WTC11 (cell line): ENCODE measurements at places on chromosomes 12 and 14. TPM values are rescaled to one million over a fixed set of nuclear protein-coding genes. Genes with fewer than 3 reads are reported as not detected.

DNA sequence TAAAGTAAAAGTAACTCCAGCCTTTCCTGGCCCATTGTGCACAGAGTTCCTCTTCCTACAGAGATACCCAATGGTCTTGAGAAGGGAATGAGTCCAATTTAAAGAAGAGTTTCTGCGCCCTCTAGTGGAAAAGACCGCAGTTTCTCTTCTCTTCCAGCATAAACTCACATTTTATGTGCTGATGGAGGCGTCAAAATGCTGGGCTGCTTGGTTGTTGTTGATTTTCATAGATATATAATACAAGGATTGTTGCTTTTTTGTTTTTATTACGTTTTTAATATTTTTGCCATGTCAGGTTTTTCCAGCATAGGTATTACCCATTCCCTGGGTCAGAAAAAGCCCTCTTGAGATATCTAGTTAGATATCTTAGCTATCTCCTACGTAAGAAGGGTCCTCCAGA is 356.9 kb upstream of the STXBP6 start:
- no peaks in the 10 kb centered on the region for H3K36me3 ChIP-seq
- peaks cover 3% of the 10 kb centered on the region; the same call in 1 of the 2 replicates for H3K27me3 ChIP-seq
- no peak overlapping the region for H3K27ac ChIP-seq

DNA sequence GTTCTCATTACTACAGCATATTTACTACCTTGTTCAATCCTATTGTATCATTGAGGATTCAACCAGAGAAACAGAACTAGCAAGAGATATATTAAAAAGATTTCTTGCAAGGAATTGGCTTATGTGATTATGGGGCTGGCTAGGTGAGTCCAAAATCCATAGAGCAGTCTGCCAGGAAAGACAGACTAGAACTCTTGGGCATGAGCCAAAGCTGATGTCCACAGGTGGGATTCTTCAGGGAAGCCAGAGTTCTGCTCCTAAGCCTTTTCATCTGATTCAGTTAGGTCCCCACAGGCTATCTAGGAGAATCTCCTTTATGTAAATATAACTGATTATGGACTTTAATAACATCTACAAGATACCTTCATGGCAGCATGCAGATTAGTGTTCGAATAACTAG is 26.0 kb downstream of the PELI2 start:
- DNase-seq, result no peak
- no peaks in the 10 kb centered on the region for H3K27me3 ChIP-seq
- no peak overlapping the region for H3K27ac ChIP-seq
- H3K36me3 ChIP-seq, result no peaks in the 10 kb centered on the region
- no peak overlapping the region for H3K4me3 ChIP-seq

DNA sequence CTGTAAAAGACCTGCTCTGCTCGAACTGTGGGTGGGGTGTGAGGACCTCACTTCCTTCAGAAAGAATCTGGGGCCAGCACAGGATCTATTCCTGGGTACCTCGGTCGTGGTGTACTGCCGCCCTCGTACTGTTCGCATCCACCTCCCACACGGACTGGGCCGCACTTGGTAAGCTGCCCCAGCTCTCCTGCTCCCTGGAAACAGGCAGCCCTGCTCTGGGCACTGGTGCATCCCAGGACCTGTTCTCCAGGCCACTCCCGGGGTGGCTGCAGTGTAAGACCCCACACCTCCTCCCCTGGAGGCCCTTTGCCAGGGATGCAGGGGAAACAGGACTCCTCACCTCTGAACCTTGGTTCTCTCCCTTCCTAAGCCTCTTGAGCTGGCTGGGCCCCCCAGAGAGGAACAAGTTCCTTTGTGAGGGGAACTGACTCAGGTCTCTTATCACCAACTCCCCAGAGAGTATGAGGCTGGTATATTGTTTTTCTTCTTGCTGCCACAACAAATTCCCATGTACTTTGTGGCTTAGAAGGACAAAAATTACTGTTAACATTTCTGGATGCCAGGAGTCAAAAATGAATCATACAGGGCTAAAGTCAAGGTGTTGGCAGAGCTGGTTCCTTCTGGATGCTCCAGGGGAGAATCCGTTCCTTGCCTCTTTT is 276.5 kb downstream of the NUAK1 start:
- no peak for DNase-seq
- no peak overlapping the region for H3K4me3 ChIP-seq
- peaks cover 5% of the 10 kb centered on the region; the same call in 1 of the 2 replicates for H3K27me3 ChIP-seq
- H3K4me1 ChIP-seq, result peaks cover 11% of the 10 kb centered on the region
- H3K36me3 ChIP-seq, result no peaks in the 10 kb centered on the region; the same call in 1 of the 2 replicates

DNA sequence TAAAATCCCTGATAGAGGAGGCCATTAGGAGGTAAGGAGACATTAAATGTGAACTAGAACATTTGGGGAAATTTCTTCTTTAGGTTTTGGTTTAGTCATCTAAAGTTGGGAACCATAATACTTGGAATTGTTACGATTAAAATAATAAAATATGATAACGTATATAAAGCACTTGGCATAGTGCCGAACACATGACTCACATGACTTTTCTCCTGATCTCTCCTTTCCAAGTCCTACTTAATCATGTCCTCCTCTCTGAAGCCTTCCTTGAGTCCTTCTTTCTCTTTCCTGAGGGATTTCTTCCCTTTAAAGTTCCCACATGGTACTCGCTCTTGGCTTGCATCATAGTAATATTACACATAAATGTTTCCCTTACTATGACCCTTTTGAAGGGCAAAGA is 20.0 kb downstream of the BEST3 start:
- no peak for DNase-seq
- H3K4me3 ChIP-seq, result no peak overlapping the region
- H3K27me3 ChIP-seq, result no peaks in the 10 kb centered on the region
- no peak overlapping the region for H3K27ac ChIP-seq
- H3K4me1 ChIP-seq, result peaks cover 11% of the 10 kb centered on the region

GRCh38 chr14:20719777-20720176 is 25.9 kb upstream of the EDDM3A start:
- peaks cover 26% of the 10 kb centered on the region for H3K27me3 ChIP-seq
- DNase-seq, result no peak
- H3K4me1 ChIP-seq, result 0 out of 2 replicates have a peak, but pooled peaks cover 2% of the 10 kb centered on the region
- no peak overlapping the region for H3K4me3 ChIP-seq
- no peak overlapping the region for H3K27ac ChIP-seq

GRCh38 chr14:104982548-104983230 is 2.9 kb upstream of the CLBA1 start:
- peaks cover 7% of the 10 kb centered on the region; the same call in 1 of the 2 replicates for H3K4me1 ChIP-seq
- H3K4me3 ChIP-seq, result no peak overlapping the region
- no peak overlapping the region for H3K27ac ChIP-seq
- peaks cover 30% of the 10 kb centered on the region for H3K27me3 ChIP-seq
- DNase-seq, result no peak
- no peaks in the 10 kb centered on the region for H3K36me3 ChIP-seq

DNA sequence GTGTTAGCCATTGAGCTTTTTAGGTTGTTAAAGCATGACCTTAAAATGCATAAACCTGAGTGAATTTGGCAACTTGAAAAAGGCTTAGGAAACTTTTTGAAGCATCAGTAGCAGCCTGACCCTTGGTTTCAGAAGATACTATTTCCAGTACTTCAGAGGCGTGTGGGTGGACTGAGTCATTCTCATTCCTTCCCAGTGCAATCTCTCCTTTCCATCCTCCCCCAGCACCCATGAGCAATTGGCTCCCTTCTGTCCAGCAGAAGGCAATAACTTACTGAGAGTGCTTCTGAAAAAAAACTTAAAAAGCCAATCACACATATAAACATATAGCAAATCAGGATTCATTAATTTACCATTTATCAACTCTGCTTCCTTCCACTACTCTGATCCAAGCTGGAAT is 299.3 kb upstream of the STXBP6 start:
- no peak for DNase-seq
- H3K27ac ChIP-seq, result no peak overlapping the region
- peaks cover 10% of the 10 kb centered on the region for H3K36me3 ChIP-seq
- H3K4me1 ChIP-seq, result no peaks in the 10 kb centered on the region
- H3K4me3 ChIP-seq, result no peak overlapping the region
- no peaks in the 10 kb centered on the region; the same call in none of the 2 replicates for H3K27me3 ChIP-seq

DNA sequence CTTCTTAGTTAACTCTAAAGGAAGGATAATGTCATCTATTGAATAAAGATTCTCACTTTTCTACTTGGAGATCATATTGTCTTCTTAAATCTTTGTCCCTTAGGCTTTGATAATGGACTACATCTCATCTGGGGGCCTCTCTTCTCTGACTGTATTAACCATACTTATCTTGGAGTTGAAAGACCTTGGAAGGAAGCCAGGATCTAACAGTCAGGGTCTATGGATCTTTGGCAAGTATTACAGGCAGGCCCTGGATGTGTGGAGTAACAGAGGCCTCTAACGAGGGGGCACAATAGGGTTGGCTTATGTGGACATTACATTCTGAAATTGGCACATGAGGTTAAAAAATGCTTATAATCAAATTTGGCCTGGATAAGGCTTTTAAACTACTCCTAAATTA is 513.8 kb downstream of the NRXN3 start:
- H3K4me3 ChIP-seq, result no peak overlapping the region
- H3K36me3 ChIP-seq, result no peaks in the 10 kb centered on the region
- DNase-seq, result no peak

DNA sequence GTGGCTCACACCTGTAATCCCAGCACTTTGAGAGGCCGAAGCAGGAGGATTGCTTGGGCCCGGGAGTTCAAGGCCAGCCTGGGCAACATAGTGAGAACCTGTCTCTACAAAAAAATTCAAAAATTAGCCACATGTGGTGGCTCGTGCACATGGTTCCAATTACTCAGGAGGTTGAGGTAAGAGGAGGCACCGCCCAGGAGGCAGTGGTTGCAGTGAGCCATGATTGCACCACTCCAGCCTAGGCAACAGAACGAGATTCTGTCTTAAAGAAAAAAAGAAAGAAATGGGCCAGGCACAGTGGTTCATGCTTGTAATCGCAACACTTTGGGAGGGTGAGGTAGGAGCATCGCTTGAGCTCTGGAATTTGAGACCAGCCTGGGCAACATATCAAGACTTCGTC is 33.5 kb downstream of the MAP1LC3B2 start:
- peaks cover 14% of the 10 kb centered on the region for H3K4me1 ChIP-seq
- no peak overlapping the region for H3K27ac ChIP-seq
- no peak overlapping the region for H3K4me3 ChIP-seq
- H3K27me3 ChIP-seq, result no peaks in the 10 kb centered on the region; the same call in 1 of the 2 replicates

DNA sequence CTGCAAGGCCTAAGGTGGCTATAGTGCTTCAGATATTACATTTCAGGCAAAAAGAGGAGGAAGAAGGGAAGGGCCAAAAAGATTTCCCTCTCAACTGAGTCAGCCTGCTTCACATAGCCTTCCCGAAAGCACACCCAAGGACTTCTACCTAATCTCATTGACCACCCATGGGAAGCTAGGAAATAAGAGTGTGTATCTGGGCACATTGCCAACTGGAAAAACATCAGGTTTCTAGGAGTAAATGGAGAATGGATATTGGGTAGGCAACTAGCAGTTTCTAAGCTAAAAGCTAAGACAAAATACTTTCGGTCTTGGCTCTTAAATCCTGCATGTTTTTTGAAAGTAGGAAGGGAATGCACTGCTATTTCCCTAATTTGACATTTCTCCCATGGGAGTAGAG is 221.7 kb upstream of the GRIP1 start:
- DNase-seq, result no peak
- H3K27me3 ChIP-seq, result no peaks in the 10 kb centered on the region
- H3K4me1 ChIP-seq, result peaks cover 36% of the 10 kb centered on the region
- H3K27ac ChIP-seq, result no peak overlapping the region
- no peak overlapping the region for H3K4me3 ChIP-seq
- no peaks in the 10 kb centered on the region for H3K36me3 ChIP-seq

DNA sequence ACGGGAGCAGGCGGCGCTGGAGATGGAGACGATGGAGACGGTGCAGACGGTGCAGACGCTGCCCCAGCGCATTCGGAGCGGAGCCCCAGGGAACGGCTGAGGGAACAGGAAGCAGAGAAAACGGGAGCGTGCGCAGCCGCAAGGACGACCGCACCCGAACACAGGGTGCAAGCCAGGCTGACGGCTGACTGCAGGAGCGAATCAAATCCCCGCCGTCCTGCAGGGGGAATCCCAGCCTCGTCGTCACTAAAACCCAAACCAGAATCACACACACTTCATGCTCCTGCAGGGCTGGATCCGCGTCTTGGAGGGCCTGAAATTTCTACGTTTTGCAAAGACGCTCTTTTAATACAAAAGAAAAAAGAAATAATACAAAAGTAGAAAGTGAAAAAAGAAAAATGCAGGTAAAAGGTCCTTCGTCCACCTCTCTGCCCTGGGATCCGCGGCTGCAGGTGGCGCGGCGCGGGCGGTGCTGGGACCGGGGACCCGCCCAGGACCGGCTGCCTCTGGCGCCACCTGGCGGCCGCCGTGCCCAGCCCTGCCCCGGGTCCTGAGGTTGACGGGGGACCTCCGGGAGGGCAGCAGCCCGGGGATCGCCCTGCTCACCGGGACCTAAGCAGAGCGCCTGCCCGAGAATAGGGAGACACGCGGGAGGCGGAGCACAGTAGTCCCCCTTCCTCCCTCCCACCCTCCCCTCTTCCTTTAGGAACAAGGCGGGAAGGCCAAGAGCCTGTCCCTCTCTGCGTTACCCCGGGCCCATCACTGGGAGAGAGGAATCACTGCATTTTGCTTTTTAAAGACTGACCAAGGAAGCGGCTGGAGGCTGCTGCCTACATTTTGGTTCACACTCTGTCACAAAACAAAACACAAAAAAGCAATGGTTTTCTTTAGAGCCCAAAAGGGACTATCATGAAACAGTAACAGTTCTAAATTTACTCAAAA is 20.1 kb downstream of the STX2 start:
- H3K27me3 ChIP-seq, result no peaks in the 10 kb centered on the region
- peaks cover 43% of the 10 kb centered on the region for H3K4me1 ChIP-seq
- H3K27ac ChIP-seq, result peak overlapping the region; percentile 84
- DNase-seq, result peak; percentile 90
- peaks cover 25% of the 10 kb centered on the region for H3K36me3 ChIP-seq

- H3K36me3 ChIP-seq, result no peaks in the 10 kb centered on the region
- no peak overlapping the region for H3K27ac ChIP-seq
- H3K4me1 ChIP-seq, result peaks cover 4% of the 10 kb centered on the region; the same call in 1 of the 2 replicates
- no peak overlapping the region for H3K4me3 ChIP-seq
Measured at GRCh38 chr12:52614381-52615207, 3.8 kb downstream of the KRT73 start.

DNA sequence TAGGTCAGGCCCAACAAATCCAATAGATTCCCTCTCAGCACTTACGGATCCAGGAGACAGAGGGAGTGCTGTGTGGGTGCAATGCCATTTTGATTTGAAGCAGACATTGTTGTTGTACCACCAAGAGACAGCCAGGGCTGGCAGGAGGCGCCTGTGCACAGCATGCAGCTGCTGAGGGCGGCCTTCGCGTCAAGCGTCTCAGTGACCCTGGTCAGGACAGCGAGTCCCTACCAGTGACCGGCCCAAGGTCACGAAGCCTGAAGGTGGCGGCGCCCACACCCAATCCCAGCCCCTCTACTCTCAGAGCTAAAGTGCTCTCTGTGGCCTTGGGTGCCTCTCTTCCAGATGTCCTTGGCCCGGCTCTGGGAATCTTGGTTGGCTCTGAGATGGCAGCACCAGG is 40.5 kb downstream of the PRMT8 start:
- H3K36me3 ChIP-seq, result peaks cover 18% of the 10 kb centered on the region
- no peaks in the 10 kb centered on the region for H3K27me3 ChIP-seq
- H3K4me3 ChIP-seq, result no peak overlapping the region
- H3K27ac ChIP-seq, result no peak overlapping the region
- peaks cover 4% of the 10 kb centered on the region for H3K4me1 ChIP-seq
- DNase-seq, result no peak

The GPR84 gene
- 0.13 TPM in 1 of 3 replicates, not detected in the others for total RNA-seq

The SRSF5 gene
- 256 to 288 TPM (median 275 TPM) in 3 replicates for total RNA-seq

The TAS2R42 gene
- total RNA-seq, result not detected in 3 replicates

The CFAP54 gene
- total RNA-seq, result 0.09 to 0.34 TPM (median 0.32 TPM) in 3 replicates

The TAS2R50 gene
- 0.25 to 0.73 TPM (median 0.59 TPM) in 3 replicates for total RNA-seq

The AQP6 gene
- 0.09 to 0.21 TPM (median 0.18 TPM) in 3 replicates for total RNA-seq

The NINJ2 gene
- 0.41 to 0.73 TPM (median 0.42 TPM) in 3 replicates for total RNA-seq

The ASCL1 gene
- 0.07 to 0.14 TPM (median 0.07 TPM) in 3 replicates for total RNA-seq

The CCDC177 gene
- 1.7 to 2.2 TPM (median 2.1 TPM) in 3 replicates for total RNA-seq

The ARL1 gene
- 67.8 to 72.3 TPM (median 68.3 TPM) in 3 replicates for total RNA-seq
